ENCODE measurements at places on chromosomes 3 and 15.

DNA sequence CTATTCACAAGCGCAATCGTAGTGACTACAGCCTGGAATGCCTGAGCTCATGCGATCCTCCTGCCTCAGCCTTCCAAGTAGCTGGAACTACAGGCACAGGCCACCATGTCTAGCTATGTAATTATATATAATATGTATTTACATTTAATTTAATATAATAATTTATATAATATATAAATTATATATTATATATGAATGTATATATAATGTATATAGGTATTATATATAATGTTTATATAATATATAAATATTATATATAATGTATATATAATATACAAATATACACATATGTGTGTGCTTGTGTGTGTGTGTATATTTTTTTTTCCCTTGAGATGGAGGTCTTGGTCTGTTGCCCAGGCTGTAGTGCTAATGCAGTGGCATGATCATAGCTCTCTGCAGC, 27.6 kb upstream of the ULK4 start:
- no peak for DNase-seq

GRCh38 chr15:54803134-54803808, 393.5 kb downstream of the RSL24D1 start:
- no peak for DNase-seq

- DNase-seq = no peak
Measured at GRCh38 chr3:37291275-37291700, 116.9 kb upstream of the LRRFIP2 start.

DNA sequence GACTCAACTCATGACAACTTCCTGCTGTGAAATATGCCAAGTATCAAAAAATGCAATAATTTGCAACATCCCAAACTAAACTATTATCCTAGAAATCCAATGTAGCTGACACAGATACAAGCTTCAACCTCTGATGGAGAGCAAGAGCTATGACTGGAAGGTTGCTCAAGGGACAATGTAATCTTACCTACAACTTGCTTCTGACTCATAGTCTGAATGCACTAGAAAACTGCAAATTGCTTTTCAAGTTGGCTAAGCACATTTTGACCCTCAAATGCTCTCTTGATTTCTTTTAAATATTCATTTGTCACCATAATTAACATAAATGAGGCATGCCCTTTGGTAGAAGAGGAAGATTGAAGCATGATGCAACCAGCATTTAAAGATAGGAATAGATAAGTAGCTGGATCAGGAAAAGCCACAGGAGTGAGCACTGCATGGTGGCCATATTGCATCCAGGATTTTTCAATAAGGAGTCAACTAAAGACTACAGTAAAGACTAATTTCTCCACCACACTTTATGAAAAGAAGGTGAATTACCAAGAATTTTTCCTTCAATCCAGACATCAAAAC, 630.8 kb upstream of the GBE1 start:
- DNase-seq = no peak

DNA sequence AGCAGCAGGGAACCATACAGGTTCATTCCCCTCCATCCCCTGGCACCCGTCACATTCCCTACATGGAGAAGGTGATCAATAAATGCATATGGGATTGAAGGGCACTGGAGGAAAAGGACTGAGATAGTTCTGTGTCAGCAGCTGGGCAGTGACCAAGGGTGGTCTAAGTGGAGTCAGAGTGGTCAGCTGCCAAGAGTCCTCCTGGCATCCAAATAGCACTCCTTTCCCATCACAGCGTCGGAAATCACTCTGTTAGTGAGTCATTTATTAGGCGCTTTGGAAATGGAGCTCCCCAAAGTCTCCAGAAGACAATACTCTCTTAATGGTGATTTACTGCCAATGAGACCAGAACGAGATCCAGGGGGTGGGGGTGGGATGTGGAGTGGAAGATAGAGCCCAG, 6.8 kb upstream of the TRH start:
- no peak for DNase-seq
